NCI-H2081 treated with DMSO at 0.1 percent for 48 hours (cell line): ENCODE measurements at places on chromosomes 1 and 21.

DNA sequence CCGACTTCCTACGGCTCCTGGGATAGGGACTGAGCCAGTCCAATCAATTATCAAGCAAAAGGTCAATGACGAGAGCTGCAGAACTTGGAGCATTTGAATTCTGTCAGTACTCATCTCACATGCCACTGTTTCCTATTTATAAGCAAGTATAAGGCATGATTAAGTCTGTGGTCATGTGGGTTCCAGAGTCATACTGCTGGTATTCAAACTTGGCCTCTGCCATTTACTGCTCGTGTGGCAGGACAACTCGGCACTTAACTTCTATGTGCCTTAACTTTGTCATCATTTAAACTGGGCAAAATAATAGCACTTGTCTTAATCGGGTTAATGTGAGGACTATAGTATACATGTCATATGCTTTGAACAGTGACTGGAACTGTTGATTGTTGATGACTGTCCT, 44.9 kb upstream of the TNFSF18 start:
- DNase-seq = no peak

DNA sequence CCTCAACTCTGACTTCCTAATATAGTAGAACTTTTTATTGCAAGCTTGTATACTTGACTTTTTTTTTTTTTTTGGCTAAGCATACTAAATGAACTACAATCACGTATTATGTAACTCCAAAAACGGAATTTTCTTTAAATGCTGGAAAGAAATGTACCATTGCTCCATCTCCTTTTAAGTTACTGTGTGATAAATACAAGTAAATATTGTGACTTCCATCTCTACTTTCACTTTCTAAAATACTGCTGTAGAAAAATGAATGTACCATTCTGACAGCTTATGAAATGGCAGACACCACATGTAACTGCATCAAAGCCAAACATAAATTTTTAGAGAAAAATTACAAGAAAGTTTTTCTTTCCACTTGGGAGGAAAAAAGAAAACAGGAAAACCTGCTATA, 54.7 kb downstream of the ASH1L start:
- no peak for DNase-seq

DNA sequence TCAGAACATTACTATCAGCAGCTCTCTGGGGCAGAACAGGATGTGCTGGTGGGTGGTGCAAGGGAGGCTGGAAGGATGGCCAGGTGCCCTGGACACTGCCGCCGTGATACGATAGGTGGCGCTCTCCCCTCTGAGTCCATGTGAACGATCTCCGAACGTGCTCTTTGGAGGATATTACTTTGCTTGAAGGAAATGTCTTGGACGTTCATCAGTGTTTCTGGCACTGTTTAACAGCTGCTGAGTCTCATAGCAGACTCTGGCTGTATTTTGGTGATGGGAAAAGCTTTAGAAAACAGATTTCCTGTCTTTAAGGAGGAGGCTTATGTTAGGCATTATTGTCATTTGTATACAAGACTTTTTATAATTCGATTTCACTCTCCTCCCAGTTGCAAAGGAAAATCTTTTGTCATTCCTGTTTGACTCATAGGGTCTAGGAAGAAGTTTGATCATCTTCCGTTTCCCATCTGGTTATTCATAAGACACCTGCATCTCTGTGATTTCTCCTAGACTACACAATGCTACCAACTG, 386.2 kb upstream of the ADGRL2 start:
- no peak for DNase-seq

DNA sequence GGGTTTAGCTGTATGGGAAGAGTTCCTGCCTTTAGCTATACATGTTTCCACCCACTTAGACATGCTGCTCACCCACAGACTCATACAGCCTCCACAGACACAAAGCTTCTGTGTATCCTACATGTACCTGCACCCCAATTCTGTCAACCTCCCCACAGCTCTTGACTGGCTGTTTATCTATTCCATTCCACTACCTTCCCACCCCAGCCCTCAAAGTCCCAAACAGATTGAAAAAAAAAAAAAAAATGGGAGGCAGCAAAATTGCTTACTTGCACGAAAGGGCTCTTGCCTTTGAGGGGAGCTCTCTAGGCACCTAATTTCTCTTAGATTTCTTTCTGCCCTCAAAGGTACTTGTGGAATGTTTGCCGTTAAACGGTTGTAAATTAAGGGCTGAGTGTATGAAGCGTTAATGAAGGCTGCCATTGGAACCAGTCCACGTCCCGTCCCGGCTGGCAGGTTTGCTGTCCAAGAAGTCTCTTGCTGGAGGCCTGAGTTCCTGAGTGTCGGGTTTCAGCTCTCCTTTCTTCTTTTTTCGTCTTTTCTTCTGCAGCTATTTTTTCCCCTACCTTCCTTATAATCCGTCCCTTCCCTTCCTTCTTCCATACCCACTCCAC, 43.6 kb downstream of the PBX1 start:
- no peak for DNase-seq
